ENCODE measurements at places on chromosomes 5 and 9.

DNA sequence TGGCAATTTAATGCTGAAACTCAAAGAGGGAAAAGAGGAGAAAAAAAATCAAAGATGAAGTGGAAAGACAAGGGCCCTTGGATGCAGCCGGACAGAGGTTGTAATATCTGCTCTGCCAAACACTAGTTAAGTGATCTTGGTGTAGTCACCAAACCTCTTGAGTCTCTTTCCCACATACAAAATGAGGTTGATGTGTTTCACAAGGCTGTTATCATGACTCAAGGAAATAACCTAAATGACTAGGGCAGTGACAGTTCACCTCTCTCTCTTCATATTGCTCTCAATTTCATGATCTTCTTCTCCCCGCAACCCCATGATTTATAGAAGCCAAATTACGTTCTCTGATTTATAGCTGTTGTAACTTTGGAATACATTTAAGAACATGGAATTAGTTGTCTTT is 44.9 kb downstream of the PIK3R1 start:
- H3K36me3 ChIP-seq: peaks cover 10% of the 10 kb centered on the region
- H3K4me1 ChIP-seq: peaks cover 50% of the 10 kb centered on the region
- peak overlapping the region; percentile 53 for H3K27ac ChIP-seq
- H3K4me3 ChIP-seq: no peak overlapping the region
- DNase-seq: no peak
- H3K27me3 ChIP-seq: no peaks in the 10 kb centered on the region

DNA sequence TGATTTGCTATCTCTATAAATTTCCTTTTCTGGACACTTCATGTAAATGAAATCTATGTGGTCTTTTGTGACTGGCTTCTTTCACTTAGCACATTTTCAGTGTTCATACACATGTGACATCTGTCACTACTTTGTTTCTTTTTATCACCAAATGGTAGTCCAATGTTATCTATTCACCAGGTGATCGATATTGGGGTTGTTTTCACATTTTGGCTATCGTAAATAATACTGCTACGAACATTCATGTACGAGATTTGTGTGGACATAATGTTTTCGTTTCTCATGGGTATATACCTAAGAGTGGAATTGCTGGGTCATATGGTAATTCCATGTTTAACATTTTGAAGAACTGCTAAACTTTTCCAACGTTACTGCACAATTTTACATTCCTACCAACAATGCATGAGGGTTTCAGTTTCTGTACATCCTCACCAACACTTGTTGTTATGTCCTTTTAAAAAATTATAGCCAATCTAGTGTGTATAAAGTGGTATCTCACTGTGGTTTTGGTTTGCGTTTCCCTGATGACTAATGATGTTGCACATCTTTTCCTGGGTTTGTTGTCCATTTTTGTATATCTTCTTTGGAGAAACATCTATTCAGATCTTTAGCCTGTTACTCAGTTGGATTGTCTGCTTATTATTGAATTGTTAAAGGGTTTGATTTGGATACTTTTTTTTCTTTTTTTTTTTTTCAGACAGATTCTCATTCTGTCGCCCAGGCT is 263.0 kb downstream of the PDZD2 start:
- DNase-seq: no peak
- H3K27ac ChIP-seq: no peak overlapping the region
- H3K4me3 ChIP-seq: no peak overlapping the region
- no peaks in the 10 kb centered on the region for H3K4me1 ChIP-seq

GRCh38 chr5:159459132-159459627 is 128.9 kb upstream of the IL12B start:
- no peak overlapping the region for H3K4me3 ChIP-seq
- H3K4me1 ChIP-seq: peaks cover 5% of the 10 kb centered on the region
- H3K27ac ChIP-seq: no peak overlapping the region
- peaks cover 2% of the 10 kb centered on the region for H3K36me3 ChIP-seq
- no peak for DNase-seq

DNA sequence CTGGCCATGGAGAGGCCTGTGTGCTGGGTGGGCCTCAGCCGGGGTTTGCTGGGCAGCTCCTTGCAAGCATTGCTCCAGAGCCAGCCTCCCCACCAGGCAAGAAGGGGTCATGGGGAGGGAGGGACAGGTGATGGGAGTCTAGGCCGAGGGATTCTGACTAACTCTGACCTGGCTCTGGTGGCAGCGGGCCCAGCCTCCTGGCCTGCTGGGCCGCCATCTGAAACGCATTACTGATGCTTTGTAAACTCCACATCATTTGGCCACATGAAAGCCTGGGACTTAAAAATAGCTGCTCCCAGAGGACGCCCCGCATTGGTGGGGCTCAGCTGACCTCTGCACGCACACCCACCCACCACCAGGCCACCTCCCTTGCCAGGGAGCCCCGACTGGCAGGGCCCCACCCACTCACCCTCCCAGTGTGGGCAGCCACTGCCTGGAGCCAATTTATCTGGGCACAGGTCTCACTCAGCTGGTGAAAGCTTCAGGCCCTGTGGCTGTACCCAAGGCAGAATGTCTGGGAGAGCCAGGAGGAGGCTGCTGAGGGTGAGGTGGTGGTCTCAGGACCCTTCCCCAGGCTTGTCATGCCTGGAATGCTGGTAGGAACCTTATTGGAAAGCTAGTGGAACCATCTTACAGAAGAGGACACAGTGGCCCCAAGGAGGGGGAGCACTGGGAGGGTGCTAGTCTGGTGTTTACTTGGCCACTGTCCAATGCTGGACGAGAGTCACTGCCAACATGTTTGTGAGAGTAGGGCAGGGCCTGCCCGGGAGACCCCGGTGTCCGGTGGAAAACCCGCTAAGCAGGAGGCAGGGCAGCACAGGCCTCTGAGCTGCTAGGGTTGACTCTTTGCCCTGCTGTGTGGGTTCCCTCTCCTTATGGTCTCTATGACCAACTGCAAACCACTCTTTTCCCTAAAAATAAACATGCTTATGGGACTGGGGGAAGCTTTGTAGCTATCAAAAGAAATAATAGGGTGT is 10.8 kb downstream of the TCF7 start:
- H3K27me3 ChIP-seq: no peaks in the 10 kb centered on the region
- peak overlapping the region; percentile 99 for H3K27ac ChIP-seq
- H3K4me3 ChIP-seq: peak overlapping the region; percentile 86
- H3K36me3 ChIP-seq: peaks cover 100% of the 10 kb centered on the region

DNA sequence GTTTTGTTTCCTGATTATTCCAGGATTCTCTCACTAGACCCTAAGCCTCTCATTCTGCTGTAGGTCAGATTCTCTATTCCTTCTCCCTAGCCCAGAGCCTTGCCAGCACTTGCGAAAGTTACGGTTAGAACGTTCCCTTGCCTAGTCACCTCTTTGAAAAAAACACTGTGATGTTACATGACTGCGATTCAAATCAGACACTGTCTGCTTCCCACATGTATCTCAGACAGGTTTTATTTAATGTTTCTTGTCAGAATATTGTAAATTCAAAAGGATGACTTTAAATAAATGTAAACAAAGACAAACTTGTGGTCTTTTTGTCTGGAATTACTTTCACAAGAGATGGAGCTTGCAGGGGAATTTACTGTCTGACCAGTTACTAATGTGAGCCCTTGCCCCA is 116.5 kb upstream of the OTULINL start:
- H3K4me1 ChIP-seq: no peaks in the 10 kb centered on the region
- H3K36me3 ChIP-seq: peaks cover 9% of the 10 kb centered on the region
- peaks cover 10% of the 10 kb centered on the region for H3K27me3 ChIP-seq

- no peak overlapping the region for H3K4me3 ChIP-seq
- DNase-seq: no peak
- no peak overlapping the region for H3K27ac ChIP-seq
- H3K27me3 ChIP-seq: peaks cover 11% of the 10 kb centered on the region
- H3K36me3 ChIP-seq: no peaks in the 10 kb centered on the region
- H3K4me1 ChIP-seq: no peaks in the 10 kb centered on the region
These were observed 72.9 kb downstream of the TARS1 start for GRCh38 chr5:33513462-33514185.

DNA sequence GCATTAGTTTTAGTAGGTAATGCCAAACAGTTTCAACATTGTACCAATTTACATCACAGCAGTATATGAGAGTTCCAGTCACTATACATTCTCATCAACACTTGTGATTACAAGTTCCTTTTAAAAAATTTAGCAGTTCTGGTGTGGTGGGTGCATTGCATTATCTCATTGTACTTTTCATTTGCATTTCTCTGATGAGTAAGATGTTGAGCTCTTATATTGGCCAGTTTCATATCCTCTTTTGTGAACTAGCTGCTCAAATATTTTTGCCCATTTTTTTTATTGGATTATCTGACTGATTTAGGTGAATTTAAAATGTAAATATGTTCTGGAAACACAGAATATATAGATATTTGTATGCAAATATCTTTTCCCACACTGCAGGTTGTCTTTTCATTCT is 160.9 kb upstream of the NR3C1 start:
- no peaks in the 10 kb centered on the region for H3K4me1 ChIP-seq
- DNase-seq: no peak
- no peaks in the 10 kb centered on the region for H3K27me3 ChIP-seq
- H3K27ac ChIP-seq: no peak overlapping the region
- no peaks in the 10 kb centered on the region for H3K36me3 ChIP-seq
- H3K4me3 ChIP-seq: no peak overlapping the region

DNA sequence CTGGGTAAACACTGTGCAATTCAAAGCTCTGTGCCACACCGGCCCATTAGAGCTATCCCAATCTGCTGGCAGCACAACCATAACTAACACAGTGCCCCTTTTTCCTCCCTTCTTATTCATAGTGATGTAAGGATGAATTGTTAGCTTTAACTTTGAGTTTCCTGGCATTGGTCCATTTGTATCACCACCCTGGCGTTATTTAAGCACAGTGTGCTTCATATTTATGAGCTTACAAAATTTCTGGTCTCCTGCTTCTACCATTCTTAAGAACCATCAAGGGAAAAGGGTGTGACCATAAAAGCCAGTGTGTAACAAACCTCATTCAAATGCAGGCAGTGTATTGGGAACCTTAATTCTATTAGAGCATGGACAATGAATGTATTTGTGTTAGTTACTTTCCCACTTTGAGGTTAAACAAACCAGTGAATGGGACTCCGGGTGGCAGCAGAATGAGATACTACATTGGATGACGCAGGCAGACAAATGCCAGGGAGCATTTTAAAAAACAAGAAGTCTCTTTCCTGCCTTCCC is 222.6 kb downstream of the TMEM161B start:
- H3K36me3 ChIP-seq: no peaks in the 10 kb centered on the region
- no peak overlapping the region for H3K4me3 ChIP-seq
- H3K4me1 ChIP-seq: no peaks in the 10 kb centered on the region
- no peak overlapping the region for H3K27ac ChIP-seq
- H3K27me3 ChIP-seq: peaks cover 5% of the 10 kb centered on the region

GRCh38 chr5:2017540-2018389 is 135.0 kb upstream of the IRX4 start:
- H3K4me3 ChIP-seq: no peak overlapping the region
- peaks cover 50% of the 10 kb centered on the region for H3K27me3 ChIP-seq
- H3K27ac ChIP-seq: no peak overlapping the region
- peak; percentile 6 for DNase-seq
- H3K4me1 ChIP-seq: no peaks in the 10 kb centered on the region

GRCh38 chr9:122810306-122810946 is 10.5 kb downstream of the OR1K1 start:
- peaks cover 8% of the 10 kb centered on the region for H3K4me1 ChIP-seq
- DNase-seq: peak; percentile 68
- H3K36me3 ChIP-seq: no peaks in the 10 kb centered on the region
- no peaks in the 10 kb centered on the region for H3K27me3 ChIP-seq
- H3K27ac ChIP-seq: no peak overlapping the region

- H3K4me1 ChIP-seq: peaks cover 22% of the 10 kb centered on the region
- H3K27me3 ChIP-seq: no peaks in the 10 kb centered on the region
- peak overlapping the region; percentile 98 for H3K4me3 ChIP-seq
- peak overlapping the region; percentile 100 for H3K27ac ChIP-seq
- DNase-seq: no peak
These were observed 1.0 kb upstream of the TSC1 start for GRCh38 chr9:132945186-132946130.

DNA sequence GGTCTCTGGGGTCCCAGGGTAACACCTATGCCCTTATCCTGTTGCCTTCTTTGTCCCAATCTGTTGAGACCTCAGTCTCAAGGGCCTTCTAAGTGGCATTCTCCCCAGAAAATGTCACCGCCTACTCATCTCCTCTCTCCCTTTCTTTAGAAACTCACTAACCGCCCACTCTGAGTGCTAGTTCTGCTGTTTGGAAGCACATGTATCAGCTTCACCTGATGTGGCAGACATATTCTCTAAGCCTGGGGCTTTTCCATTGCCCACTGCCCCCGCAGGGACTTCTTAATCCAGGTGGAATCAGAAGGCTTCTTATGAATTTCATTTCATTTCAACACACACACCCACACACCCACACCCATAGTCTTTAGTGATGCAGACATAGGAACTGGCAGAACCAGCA is 165.1 kb downstream of the ASTN2 start:
- H3K27me3 ChIP-seq: no peaks in the 10 kb centered on the region
- H3K4me1 ChIP-seq: no peaks in the 10 kb centered on the region
- H3K27ac ChIP-seq: no peak overlapping the region
- DNase-seq: no peak
- H3K36me3 ChIP-seq: no peaks in the 10 kb centered on the region
- no peak overlapping the region for H3K4me3 ChIP-seq

DNA sequence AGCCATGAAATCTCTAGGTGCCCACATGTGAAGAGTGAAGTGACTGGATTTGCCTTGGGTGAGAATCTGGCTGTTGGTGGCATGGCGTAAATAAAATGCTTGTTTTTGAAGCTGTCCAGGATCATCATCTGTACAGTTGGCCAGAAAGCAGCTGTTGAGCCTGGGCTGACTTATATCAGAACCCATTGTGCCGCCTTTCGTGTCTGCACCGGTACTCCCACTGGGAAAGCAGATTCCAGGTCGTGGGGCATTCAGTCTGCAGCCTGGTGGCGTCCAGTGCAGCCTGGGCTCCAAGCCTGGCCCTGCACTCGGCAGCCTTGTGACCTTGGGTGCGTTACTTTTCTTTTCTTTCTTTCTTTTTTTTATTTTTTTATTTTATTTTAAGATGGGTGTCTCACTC is 27.8 kb downstream of the PRRC2B start:
- H3K27me3 ChIP-seq: no peaks in the 10 kb centered on the region
- peaks cover 28% of the 10 kb centered on the region for H3K36me3 ChIP-seq
- peaks cover 74% of the 10 kb centered on the region for H3K4me1 ChIP-seq
- H3K27ac ChIP-seq: no peak overlapping the region
- DNase-seq: no peak
- H3K4me3 ChIP-seq: peak overlapping the region; percentile 72

GRCh38 chr5:76920491-76920890 is 32.4 kb upstream of the CRHBP start:
- no peak overlapping the region for H3K27ac ChIP-seq
- H3K4me3 ChIP-seq: no peak overlapping the region
- H3K36me3 ChIP-seq: no peaks in the 10 kb centered on the region

- H3K4me1 ChIP-seq: no peaks in the 10 kb centered on the region
- no peak for DNase-seq
- no peak overlapping the region for H3K27ac ChIP-seq
These were observed 18.9 kb downstream of the MARCHF11 start for GRCh38 chr5:16160706-16161105.

- no peak overlapping the region for H3K4me3 ChIP-seq
- H3K36me3 ChIP-seq: no peaks in the 10 kb centered on the region
- H3K27me3 ChIP-seq: peaks cover 17% of the 10 kb centered on the region
- no peak for DNase-seq
- H3K4me1 ChIP-seq: no peaks in the 10 kb centered on the region
These were observed 112.2 kb upstream of the HAND1 start for GRCh38 chr5:154590093-154590724.
